Stimulated activated CD4-positive, alpha-beta T cell treated with anti-CD3 and anti-CD28 coated beads, Interleukin-1b, Interleukin-23, amount 100 ng/mL, for 24 hours (primary cell): ENCODE measurements at places on chromosomes 2 and 18.

DNA sequence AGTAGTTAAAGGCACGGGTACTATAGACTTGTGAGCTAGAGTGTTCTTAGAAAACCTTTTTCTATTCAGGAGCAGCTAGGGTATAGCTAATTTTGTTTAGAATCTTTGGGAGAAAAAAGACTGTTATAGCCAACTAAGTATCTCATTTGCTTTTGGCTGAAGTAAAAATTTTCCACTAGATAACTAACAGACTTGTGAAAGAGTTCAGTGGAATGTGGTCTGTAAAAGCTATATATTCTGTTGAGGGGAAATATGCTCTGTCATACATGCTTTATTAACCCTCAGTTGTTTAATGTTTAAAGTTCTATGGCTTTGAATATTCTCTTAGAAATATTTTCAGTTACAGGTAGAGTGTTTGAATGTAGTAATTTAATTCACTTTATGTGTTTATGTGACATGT is 49.7 kb downstream of the RIF1 start:
- no peak for DNase-seq

GRCh38 chr2:233178994-233179847 is 72.3 kb upstream of the ATG16L1 start:
- no peak for DNase-seq

GRCh38 chr2:230983566-230983965 is 12.4 kb upstream of the SPATA3 start:
- no peak for DNase-seq

GRCh38 chr2:29109246-29109645 is 6.0 kb upstream of the CLIP4 start:
- no peak for DNase-seq

DNA sequence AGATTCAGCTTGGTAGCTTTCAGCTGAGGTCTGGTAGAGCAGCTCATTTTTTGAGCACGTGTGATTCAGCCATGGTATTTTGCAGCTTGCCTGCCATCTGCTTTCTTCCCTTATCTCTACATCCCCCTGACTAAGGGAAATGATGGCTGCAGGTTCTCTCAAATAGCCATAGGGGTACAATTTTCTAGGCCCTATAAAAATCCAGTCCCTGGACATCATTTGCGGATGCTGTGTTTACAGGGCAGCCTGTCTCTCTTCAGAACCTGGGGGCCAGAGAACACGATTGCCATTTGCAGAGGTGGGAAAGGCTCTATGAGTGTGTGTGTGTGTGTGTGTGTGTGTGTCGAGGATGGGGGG is 442.7 kb upstream of the MEIS1 start:
- no peak for DNase-seq

GRCh38 chr2:185284696-185285095 is 453.9 kb upstream of the FSIP2 start:
- DNase-seq = no peak

- no peak for DNase-seq
Measured at GRCh38 chr2:38301340-38301968, 75.6 kb downstream of the ATL2 start.
